ENCODE measurements at places on chromosomes 1 and 21.

- DNase-seq, result no peak
Measured at GRCh38 chr1:167489571-167490340, 28.6 kb downstream of the CD247 start.

GRCh38 chr1:43067977-43068751, 103.9 kb downstream of the EBNA1BP2 start:
- no peak for DNase-seq

DNA sequence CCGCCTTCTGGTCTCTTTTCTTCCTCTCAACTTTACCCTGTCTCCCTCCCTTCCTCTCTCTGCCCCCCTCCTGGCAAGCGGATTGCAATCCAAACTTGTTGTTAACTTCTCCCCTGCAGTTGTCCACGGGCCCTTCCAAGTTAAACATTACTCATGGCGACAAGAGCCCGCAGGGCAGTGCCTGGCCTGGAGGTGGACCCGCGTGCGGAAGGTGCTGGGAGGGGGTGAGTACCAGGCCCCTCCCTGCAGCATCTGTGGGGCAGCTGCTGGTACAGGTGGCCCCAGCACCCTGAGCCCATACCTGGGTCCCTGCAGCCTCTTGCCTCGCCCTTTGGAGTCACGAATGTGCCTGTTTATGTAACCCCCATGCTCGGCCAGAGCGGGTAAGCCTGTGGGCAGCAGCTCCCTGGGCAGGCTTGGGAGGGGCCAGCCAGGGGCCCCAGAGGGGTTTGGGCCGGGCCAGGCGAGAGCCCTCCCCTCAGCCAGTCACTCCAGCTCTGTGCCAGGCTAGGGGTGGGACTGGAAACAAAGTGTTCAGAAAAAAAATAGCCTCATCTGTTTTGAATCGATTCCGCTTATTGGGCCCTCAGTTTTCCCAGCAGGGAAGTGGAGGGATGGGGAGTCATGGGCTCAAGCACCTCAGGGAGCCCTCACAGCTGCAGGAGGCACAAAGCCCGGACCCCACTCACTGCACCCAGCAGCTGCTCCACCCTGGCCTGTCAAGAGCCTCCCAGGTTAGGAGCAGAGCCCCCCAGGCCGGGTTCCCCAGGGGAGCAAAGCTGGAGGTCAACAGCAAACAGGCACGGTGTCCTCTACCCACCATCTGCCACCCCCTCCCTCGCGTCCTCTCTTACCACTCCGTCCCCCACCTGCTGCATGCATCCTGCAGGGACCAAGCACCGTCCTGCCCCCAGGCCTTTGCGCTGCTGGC, 14.0 kb upstream of the FAAP20 start:
- DNase-seq, result peak; percentile 82

GRCh38 chr1:118147522-118147921, 37.5 kb downstream of the SPAG17 start:
- no peak for DNase-seq

- DNase-seq, result no peak
Measured at GRCh38 chr1:22217811-22218460, 75.0 kb upstream of the WNT4 start.
